Left lung (tissue), 14 donors: ENCODE measurements at places on chromosomes 5 and 9. TPM values are rescaled to one million over a fixed set of nuclear protein-coding genes. Genes with fewer than 3 reads are reported as not detected.

Gene UGT3A2
- polyA plus RNA-seq: 0.25 TPM

Gene POLR1E
- 30.4 TPM for polyA plus RNA-seq

Gene REEP2
- polyA plus RNA-seq: 1.3 TPM

Gene GAPT
- 1.1 TPM for polyA plus RNA-seq

Gene ENHO
- 1.3 TPM for polyA plus RNA-seq

Gene CCDC180
- polyA plus RNA-seq: 29.4 TPM

Gene EIF4E1B
- polyA plus RNA-seq: not detected

Gene CDKN2B
- polyA plus RNA-seq: not detected

Gene PTBP3
- polyA plus RNA-seq: 41.0 TPM

Gene CORO2A
- polyA plus RNA-seq: 8.7 TPM

Gene NR5A1
- 0.14 TPM for polyA plus RNA-seq

Gene AJM1
- 1.8 TPM for polyA plus RNA-seq

Gene PFN3
- polyA plus RNA-seq: not detected
